ENCODE measurements at places on chromosomes 13 and 19.
A peak's percentile ranks its signal among the peaks of the same experiment; 100 is the strongest.

GRCh38 chr19:28492621-28493020 lies 720.3 kb downstream of the UQCRFS1 start:
- DNase-seq = no peak

- no peak for DNase-seq
These were observed 26.6 kb upstream of the DGKH start for GRCh38 chr13:42021851-42022250.

DNA sequence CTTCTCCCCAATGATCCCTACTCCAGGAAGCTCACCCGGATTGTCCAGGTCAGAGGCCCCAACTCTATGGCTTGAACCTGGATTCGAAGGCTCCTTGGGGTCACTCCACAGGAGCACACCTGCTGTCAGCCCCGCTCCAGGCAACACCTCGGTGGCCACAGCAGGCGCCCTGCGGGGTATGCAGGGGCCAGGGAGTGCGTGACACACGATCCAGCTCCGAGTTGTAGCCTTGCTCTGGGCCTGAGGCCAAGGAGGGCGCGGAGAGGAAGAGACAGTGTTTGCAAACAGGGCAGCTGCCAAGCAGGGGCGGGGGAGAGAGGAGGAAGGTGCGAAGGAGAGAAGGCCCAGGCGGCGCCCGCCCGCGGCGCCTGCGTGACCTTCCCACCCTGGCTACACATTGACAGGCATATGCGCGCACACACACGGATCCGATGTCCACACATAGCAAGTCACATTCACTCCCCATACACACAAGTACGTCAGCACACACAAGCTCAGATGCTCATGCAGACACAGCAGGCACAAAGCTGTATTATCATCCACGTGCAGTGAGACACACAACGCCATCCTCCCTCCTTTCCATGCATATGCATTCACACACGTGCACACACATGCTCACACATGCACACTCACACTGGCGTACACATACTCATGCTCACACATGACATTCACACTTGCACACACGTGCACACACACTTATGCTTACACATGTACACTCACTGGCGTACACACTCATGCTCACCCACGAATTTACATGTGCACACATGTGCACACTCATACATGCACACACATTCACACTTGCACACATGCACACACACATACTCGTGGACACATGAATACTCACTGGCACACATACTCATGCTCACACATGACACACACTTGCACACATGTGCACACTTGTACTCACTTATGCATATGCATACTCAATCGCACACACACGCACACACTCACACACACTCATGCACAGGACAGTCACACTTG lies 10.4 kb downstream of the SBK2 start:
- peak; percentile 14 for DNase-seq

DNA sequence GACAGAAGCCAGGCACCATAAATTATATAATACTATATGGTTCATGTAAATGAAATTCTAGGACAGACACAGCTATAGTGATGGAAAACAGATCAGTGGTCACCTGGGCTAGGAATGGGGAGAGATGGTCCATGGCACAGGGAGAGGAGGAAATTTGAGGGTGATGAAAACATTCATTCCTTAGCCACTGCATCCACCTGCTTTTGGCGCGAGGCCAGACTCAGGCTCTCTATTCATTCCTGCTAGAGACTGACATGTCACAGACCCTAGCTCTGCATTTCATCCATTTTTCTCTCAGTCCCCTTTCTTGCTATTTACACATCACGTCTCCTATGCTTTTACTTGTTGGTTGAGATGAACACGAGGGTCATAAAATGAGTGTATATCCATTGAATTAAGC lies 628.3 kb upstream of the SLC10A2 start:
- DNase-seq = no peak

DNA sequence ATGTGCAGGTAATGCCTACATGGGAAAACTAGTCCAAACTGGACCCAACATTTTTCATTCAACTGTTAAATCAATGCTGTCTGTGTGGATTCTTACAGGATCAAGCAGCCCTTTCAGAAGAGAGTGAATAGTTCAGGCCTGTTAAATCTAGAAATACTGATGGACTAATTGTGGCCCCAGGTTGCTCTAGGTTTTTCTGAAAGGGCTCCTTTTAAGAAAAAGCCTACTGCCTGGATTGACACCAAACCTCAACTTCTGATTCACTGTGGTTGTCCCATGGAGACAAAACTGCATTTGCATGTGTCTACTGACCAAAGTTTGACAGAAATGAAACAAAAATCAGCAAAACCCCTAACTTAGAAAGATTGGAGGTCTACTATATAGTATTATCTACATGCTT lies 437.0 kb downstream of the KLF12 start:
- DNase-seq = no peak

GRCh38 chr13:100564444-100565223 lies 24.0 kb downstream of the GGACT start:
- no peak for DNase-seq

- no peak for DNase-seq
These were observed 89.0 kb downstream of the CDK8 start for GRCh38 chr13:26342898-26343297.

- no peak for DNase-seq
These were observed 899 bp downstream of the GIPC3 start for GRCh38 chr19:3586127-3586626.

DNA sequence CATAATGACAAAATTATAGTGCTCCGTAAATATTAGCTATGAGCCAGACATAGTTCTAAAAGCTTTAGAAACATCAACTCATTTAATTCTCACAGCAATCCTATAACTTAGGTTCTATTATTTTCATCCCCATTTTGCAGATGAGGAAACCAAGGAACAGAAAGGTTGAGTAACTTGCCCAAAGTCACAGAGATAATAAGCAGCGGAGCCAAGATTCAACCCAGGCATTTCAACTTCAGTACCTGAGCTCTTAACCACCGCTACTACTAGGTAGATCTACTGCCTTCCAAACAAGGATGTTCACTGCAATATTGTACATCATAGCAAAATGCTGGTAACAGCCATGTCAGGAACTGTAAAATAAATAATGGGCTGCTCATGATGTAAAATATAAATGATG lies 39.9 kb downstream of the ELF1 start:
- no peak for DNase-seq

GRCh38 chr13:62706048-62706447 lies 1290.4 kb upstream of the PCDH20 start:
- DNase-seq = no peak

DNA sequence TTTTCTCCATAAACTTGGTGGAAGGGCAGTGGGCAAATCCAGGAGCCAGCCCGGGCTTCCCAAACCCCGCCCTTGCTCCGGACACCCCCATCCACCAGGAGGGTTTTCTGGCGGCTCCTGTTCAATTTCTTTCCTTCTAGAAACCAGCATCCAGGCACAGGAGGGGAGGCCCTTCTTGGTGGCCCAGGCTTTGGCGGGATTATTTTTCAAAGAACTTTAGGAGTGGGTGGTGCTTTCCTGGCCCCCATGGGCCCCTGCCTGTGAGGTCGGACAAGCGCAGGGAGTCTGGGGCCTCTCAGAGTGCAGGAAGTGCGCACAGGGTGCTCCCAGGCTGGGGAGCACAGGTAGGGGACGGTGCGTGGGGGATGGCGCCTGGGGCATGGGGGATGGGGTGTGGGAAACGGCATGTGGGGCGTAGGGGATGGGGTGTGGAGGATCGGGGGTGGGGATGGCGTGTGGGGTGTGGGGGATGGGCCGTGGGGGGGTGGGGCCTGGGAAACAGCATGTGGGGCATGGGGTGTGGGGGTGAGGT lies 396 bp downstream of the F7 start:
- DNase-seq = no peak

DNA sequence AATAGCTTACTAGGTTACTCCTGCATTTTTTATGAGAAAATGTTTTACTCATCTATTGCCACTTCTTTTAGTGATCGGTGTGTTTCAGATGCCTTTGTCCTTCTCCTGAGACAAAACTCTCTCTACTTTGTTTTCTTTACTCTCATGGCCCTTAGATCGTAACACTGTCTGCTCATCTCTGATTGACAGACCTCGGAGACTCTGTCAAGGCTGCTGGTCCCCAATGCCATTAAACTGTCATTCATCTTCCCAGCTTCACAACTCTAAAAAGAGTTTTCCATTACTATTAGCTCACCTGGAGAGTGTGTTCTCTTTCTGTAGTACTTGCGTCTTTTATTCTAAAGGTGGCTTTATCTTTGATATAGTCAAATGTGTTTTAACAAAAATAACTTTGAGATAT lies 765.2 kb downstream of the SLITRK1 start:
- DNase-seq = no peak

GRCh38 chr13:71827241-71827640 lies 39.8 kb downstream of the DACH1 start:
- no peak for DNase-seq

GRCh38 chr13:90099847-90100246 lies 1247.6 kb upstream of the MIR17HG start:
- DNase-seq = no peak

GRCh38 chr19:12331211-12331941 lies 2.1 kb downstream of the ZNF563 start:
- no peak for DNase-seq

DNA sequence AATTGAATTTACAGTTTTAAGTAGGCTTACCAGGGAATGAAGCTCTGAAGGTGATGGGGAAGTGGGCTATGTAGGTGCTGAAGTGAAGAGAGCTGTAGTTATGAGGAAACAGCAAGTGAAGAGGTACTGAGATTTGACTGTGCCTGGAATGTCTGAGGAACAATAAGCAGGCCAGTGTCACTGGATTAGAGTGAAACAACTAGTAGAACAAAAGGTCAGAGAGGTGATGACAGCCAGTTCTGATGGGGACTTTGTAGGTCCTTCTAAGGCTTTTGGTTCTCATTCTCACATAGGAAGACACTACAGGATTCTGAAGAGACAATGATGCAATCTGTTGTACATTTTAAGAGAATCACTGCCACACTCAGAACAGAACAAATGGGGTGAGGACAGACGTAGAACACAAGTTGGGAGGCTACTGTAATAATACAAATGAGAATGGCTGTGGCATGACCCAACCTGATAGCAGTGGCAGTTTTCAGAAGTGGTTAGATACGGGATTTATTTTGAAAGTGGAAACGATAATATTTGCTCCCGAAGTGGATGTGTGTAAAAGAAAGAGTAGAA lies 130.8 kb downstream of the MYCBP2 start:
- no peak for DNase-seq

GRCh38 chr19:48608798-48609263 lies 2.3 kb downstream of the SPACA4 start:
- no peak for DNase-seq

GRCh38 chr19:31530781-31531180 lies 181.5 kb upstream of the TSHZ3 start:
- DNase-seq = no peak

DNA sequence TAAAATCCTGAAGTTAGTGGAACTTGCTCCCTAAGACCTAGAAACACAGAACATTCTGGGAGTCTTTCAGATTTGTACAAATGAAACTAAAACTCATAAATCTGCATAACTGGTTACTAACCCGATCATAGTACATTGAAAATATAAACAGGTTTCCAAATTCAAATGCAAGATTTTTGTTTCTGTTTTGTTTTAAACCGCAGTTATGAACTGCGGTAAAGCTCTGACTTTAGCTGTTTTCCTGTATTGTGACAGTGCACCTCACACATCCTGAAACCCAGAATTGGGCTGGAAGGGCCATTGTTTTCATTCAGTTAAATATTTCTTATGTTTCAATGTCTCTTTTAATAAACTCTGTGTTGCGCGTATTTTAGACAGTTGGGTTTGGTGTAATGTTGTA lies 204.7 kb downstream of the SHISA2 start:
- no peak for DNase-seq

- DNase-seq = no peak
These were observed 217.3 kb downstream of the LHFPL6 start for GRCh38 chr13:39385621-39386231.

- DNase-seq = no peak
These were observed 33.6 kb upstream of the FFAR2 start for GRCh38 chr19:35414442-35414841.

- DNase-seq = peak; percentile 51
These were observed 338 bp downstream of the SLC35E1 start for GRCh38 chr19:16571822-16572331.

DNA sequence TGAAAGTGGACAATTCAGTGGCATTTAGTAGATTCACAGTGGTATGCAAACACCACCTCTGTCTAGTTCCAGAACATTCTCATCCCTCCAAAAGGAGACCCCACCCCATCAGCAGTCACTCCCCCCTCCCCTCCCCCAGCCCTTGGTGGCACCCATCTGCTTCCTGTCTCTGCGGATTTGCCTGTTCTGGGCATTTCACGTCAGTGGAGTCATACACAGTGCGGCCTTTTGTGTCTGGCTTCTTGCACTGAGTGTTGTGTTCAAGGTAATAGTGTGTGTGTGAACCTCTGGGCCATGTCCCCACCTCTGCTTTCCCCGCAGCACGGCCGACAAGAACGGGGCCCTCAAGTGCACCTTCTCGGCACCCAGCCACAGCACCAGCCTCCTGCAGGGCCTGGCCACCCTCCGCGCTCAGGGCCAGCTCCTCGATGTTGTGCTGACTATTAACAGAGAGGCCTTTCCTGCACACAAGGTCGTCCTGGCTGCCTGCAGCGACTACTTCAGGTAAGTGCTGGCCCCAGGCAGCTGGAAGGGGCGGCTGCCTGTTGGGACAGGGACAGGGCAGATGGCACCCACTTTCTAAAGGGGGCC lies 19.4 kb upstream of the CRTC1 start:
- DNase-seq = no peak

GRCh38 chr19:16217716-16218451 lies 20.2 kb downstream of the AP1M1 start:
- no peak for DNase-seq

DNA sequence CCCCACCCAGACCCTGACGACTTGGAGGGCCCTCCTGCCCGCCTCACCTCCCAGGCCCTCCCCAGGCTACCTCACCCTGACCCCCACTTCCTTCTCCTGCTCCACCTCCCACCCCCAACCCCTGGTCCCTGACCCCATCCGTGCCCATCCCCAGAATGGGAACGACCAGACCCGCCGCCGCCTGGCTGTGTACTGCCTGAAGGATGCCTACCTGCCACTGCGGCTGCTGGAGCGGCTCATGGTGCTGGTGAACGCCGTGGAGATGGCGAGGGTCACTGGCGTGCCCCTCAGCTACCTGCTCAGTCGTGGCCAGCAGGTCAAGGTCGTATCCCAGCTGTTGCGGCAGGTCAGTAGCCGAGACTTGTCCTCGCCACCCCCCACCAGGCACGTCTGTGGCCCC lies 11.9 kb upstream of the SPIB start:
- no peak for DNase-seq

DNA sequence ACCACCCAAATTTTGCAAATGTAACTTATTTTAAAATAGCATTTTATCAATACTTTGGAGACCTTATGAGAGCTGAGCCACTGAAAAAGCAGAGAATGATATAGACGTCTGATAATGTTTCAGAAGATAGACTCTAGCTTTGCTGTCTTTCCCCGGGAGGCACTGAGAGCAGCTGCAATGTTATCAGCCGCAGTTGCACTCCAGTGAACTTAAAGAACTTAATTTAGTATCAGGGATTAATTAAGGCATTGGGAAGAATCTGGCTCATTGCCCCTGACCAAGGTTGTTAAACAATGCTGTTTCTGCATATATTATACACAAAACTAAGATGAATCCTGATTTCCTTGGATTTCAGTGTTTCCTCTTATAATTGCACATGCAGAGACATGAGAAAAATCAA lies 75.7 kb upstream of the SGCG start:
- DNase-seq = no peak

- DNase-seq = no peak
These were observed 216.1 kb downstream of the SLITRK1 start for GRCh38 chr13:83666141-83666540.
